ENCODE measurements at places on chromosomes 11 and 22. TPM values are rescaled to one million over a fixed set of nuclear protein-coding genes. Genes with fewer than 3 reads are reported as not detected.

The TRIM48 gene
- not detected for total RNA-seq

The MS4A7 gene
- total RNA-seq: 9.5 TPM

The ACTN3 gene
- not detected for total RNA-seq

The MFRP gene
- 0.11 TPM for total RNA-seq

The OR52J3 gene
- total RNA-seq: not detected

The MLC1 gene
- 0.60 TPM for total RNA-seq

The DAGLA gene
- 1.2 TPM for total RNA-seq

The MYEOV gene
- 25.6 TPM for total RNA-seq

The MIAT gene
- 1.3 TPM for total RNA-seq

The TRMU gene
- total RNA-seq: 109 TPM

The NXPE1 gene
- total RNA-seq: not detected

The CXCR5 gene
- not detected for total RNA-seq

The OR6T1 gene
- total RNA-seq: not detected

The AMPD3 gene
- 51.7 TPM for total RNA-seq

The TMA7B gene
- total RNA-seq: not detected

The NOX4 gene
- 0.30 TPM for total RNA-seq

The OR4X1 gene
- total RNA-seq: not detected

The OR8G5 gene
- total RNA-seq: not detected

The B4GALNT4 gene
- 1.4 TPM for total RNA-seq

The SYT13 gene
- 4.6 TPM for total RNA-seq

The TTC36 gene
- total RNA-seq: not detected

The MS4A3 gene
- total RNA-seq: not detected

The PATE2 gene
- total RNA-seq: not detected

The C11orf21 gene
- 1.2 TPM for total RNA-seq

The FBLN1 gene
- total RNA-seq: 137 TPM

The ANKRD49 gene
- total RNA-seq: 5.0 TPM

The RNF215 gene
- total RNA-seq: 6.3 TPM

The XNDC1N gene
- total RNA-seq: 4.6 TPM

The TSKU gene
- total RNA-seq: 124 TPM
